ENCODE measurements at places on chromosomes 11 and 22.

DNA sequence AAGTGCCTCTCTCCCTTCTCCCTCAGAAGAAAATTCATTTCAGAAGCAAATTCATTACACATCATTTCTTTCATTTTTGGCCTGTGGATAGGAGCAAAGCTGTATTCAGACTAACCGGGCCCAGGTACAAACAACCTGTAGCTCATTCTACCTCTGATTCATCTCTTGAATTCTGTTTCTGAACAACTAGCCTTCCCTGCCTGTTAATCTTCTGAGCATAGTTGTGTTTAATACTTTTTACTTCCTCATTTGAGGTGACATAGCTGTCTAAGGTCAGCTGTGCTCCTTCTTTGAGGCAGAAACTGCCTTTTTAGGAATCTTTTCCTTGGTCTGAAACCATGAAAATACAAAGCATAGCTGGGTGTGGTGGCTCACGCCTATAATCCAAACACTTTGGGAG lies 12.6 kb upstream of the IL18BP start:
- no peak for DNase-seq

- no peak for DNase-seq
Measured at GRCh38 chr11:93517041-93517440, 26.1 kb downstream of the SMCO4 start.

DNA sequence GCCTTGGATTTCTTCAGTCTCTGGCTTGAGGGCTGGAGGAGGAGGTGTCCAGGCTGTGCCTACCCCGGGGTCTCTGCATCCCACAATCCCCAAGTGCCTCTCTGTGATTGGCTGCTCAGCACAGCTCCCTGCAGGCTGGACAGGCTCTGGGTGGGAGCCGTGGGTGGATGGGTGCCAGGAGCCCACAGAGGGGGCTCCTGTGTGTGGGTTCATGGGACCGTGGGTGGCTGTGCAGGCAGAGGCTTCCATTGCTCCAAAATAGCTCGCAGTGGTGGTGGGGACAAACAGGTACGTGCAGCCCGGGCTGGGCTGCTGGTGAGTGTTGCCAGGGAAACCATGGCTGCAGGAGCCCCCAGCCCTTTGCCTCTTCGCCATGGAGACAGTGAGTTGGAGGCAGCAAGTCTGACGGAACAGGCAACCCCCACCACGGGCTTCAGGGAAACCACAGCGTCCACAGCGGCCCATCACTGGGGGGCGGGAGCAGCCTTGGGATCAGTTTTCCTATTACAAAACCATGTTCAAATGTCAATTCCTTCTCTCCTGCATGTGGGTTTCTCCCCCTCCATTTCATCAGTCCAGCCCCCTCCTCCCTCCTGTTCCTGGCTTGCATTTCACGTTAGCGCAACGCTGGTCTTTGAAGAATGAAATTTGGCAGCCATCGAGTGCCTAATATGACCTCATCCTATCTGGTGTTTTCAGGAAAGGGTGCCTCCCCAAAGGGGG lies 155.2 kb downstream of the TRIM29 start:
- peak; percentile 52 for DNase-seq

DNA sequence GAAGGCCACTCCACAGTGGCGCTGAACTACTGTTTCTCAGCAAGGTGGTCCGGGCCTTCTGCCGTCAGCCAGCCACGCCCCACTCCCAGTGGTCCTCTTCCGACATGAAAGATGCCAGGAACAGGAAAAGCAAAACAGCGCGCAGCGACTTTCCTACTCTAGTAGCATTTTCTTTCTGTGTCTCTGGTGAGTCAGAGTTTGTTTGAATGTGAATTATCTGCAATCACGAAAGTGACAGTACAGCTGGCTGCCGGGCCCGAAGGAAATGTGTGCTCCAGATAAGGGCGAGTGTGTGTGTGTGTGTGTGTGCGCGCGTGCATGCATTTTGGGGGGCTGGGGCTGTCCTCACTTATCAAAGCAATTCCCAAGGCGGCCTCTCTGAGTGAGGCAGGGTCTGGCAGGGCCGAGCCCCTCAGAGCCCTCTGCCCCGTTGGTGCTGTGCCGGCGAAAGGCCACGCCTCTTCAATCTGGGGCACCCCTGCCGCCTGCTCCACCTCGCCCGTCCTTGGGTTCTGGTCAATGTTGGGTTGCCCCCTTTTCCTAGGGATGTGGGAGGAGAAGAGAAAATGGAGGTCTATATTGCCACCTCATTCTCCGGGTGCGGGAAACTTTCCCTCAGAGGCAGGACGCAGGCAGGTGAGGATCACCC lies 288.5 kb downstream of the KIRREL3 start:
- no peak for DNase-seq

- DNase-seq, result no peak
Measured at GRCh38 chr11:11374358-11375148, 21.5 kb upstream of the CSNK2A3 start.
